ACHN (cell line): ENCODE measurements at places on chromosomes 3 and 15.

- DNase-seq = no peak
Measured at GRCh38 chr3:69353503-69353902, 32.4 kb downstream of the FRMD4B start.

- peak; percentile 88 for DNase-seq
Measured at GRCh38 chr3:50567386-50568167, at the start of gene C3orf18. Gene C3orf18, minus strand, starts transcription at chr3:50567747. Its CDS starts 2,048 bp downstream, at chr3:50565699.

GRCh38 chr15:53256457-53256856 lies 466.3 kb upstream of the ONECUT1 start:
- no peak for DNase-seq

- no peak for DNase-seq
Measured at GRCh38 chr15:71111181-71111565, 4.1 kb upstream of the THSD4 start.

GRCh38 chr3:31265646-31266428 lies 266.9 kb upstream of the STT3B start:
- no peak for DNase-seq

- DNase-seq = no peak
Measured at GRCh38 chr15:55564347-55565145, 23.6 kb downstream of the PYGO1 start.

GRCh38 chr3:133410191-133410892 lies 10.5 kb downstream of the BFSP2 start:
- no peak for DNase-seq

DNA sequence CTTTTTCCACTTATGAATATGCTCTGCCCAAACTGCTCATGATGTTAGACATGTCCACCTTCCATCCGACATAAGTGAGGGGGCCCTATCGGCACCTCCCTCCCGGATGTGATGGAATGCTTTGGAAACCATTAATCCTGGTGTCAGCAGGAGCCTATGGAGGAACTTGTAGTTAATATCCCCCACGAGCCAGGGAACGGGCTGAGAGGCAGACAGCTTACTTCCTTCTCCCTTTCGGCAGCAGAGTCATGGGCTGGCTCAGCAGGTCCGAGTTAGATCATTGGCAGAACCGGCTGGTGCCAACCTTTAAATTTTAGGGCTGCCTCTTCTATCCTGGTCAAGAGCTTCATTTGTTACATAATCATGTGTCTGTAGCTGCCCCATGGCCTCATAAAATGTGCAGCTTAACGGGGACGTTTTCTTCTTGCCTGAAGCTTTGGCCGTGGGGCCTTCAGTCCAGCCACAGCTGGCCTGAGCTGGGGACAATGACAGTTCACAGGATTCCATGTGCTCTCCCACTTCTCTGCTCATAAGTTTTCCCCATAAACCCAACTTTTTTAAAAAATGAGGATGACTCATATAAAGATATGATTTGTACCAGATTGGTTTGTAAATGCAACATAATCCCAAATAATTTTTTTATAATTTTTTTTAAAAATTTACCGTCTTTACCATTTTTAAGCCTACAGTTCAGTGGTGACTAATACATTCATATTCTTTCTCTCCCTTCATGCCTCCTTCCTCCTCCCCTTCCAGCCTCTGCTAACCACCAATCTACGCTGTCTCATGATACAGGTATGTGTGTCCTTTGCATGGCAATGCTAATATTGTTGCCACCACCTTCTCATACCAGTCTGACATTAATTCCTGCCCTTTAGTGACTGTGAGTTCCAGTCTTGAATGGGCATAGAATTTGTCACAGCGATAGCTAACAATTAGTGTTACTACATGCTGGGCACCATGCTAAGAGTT lies 62.2 kb upstream of the RGMA start:
- no peak for DNase-seq

DNA sequence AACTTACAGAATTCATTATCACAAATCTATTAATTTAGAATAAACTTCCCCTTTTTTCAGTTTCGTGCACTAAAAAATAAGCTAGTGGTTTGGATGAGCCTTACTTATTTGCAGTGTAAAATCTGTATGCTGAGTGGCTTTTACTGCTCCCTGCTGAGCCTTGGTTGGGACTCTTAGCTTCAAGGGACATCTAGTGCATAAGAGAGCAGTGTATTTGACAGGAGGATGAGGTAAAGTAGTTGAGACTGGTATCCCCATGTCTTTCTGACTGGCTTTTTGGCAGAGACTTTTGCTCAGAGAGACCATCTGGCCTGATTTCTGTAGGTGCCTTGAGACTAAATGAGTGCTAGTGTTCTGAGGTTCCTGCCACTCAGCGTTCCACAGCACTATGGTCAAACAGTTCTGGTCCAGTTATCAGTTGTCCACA lies 11.8 kb downstream of the CAPN7 start:
- DNase-seq = no peak

DNA sequence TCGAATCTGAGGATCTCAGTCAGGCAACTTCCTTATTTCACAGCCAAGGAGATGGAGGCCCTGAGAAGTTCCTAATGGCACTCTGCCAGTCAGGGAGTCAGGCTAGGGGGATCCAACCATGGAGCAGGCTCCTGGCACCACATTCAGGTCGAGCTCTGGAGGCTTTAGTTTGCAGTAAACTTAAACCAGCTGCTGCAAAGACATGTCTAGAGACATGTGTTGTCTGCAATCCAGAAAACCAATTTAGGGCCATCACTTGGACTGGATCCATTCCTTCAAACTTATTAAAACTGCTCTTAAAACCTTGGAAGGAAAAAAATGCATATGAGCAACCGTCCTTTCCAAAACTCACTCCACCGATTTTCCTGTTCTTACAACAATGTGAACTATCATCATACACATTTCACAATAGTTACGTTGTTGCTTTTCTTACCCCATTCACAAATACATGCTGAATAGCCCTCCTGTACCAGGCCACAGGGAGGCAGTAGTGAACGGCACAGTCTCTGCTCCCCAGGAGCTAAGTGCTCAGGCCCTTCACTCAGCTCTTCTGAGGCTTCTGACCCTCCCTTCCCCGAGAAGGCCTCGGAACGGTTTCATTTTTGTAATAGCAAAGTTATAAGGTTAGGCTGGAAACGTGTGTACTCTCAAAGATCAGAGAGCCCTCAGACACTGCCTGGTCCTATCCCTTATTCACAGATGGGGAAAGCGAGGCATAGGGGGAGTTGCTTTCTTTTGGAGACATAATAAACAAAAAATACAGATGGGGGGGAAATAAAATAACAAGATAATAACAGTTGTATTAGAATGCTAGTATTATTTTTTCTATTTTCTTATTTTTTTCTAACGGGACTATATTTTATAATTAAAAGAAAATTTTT lies 20.1 kb downstream of the RFT1 start:
- DNase-seq = peak; percentile 31

GRCh38 chr3:141738891-141739363 lies 829 bp downstream of the RNF7 start:
- DNase-seq = peak; percentile 51

- DNase-seq = no peak
Measured at GRCh38 chr3:128267541-128267940, 114.3 kb downstream of the EEFSEC start.

- no peak for DNase-seq
Measured at GRCh38 chr3:11513817-11514135, 129.9 kb downstream of the VGLL4 start.

DNA sequence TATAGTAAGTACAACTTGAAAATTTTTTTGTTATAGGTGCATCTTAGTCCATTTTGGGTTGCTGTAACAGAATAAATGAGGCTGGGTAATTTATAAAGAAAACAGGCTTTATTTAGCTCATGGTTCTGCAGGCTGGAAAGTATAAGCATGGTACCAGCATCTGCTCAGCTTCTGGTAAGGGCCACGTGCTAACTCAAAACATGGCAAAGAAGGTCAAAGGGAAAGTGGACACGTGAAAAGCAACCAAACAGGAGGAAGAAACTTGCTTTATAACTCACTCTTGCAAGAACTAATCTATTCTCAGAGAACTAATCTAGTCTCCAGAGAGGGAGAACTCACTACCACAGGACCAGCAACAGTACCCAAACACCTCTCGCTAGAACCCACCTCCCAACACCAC lies 9.1 kb downstream of the HDGFL3 start:
- no peak for DNase-seq

DNA sequence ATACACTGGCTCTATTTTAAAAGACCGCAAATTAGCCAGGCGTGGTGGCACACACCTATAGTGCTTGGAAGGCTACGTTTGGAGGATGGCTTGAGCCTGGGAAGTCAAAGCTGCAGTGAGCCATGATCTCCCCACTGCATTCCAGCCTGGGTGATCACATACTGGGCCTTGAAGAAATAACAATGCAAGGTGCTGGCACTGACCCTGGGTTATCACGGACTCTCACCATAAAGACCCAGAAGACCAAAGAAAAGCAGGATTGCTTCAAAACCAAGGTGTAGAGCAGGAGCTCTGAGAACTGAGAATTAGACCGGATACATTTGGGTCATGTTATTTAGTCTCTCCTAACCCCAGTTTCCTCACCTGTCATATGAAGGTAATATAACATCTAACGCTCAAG lies 14.8 kb downstream of the PIK3R4 start:
- no peak for DNase-seq

DNA sequence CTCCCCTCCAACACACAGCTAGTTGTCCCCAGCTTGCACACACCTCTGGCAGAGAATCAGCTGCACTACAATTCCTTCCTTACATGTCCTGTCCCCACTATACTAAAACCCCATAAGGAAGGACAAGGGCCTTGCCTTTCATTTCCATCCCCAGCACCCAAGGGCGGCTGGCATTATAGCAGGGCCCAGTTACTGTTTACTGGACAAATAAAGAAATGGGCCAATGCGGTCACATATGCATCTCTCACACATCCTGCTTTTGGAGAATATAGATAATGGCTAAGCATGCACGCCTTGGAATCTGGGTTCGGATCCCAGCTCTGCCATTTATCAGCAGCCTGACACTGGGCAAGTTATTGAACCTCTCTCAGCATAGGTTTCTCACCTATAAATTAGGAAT lies 99.1 kb downstream of the DAPK2 start:
- DNase-seq = no peak

- no peak for DNase-seq
Measured at GRCh38 chr3:155972885-155973584, 102.6 kb downstream of the GMPS start.

DNA sequence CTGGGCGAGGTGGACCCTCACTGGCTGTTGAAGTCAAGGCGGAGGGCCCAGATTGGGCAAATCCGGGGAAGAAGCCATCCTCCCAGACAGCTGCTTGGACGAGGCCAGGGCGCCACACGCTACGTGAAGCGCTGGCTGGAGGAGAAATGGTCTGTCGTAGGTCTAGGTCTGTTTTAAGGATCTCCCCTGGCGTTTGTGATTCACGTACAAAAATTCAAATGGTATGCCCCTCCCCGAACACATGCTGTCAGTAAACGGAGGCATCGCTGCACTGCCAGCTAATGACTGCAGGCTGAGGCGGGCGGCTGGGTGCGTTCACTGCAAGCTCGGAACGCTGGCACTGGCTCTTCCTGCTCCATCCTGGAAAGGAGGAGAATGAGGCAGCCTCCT lies 69.9 kb downstream of the EPHB3 start:
- no peak for DNase-seq

GRCh38 chr3:126553284-126554084 lies 5.2 kb downstream of the C3orf22 start:
- DNase-seq = no peak

- peak; percentile 13 for DNase-seq
Measured at GRCh38 chr3:161266731-161267150, 45.6 kb downstream of the NMD3 start.
